ENCODE measurements at places on chromosomes 16 and 17.
A peak's percentile ranks its signal among the peaks of the same experiment; 100 is the strongest.

- no peak for DNase-seq
Observed at GRCh38 chr16:56987692-56988091, 1.7 kb upstream of the NLRC5 start.

- no peak for DNase-seq
Observed at GRCh38 chr17:50767446-50767845, at the start of gene ANKRD40CL. Gene ANKRD40CL (minus strand): TSS chr17:50767518. CDS start chr17:50766913, 605 bp downstream.

- DNase-seq: no peak
Observed at GRCh38 chr16:80720804-80721371, 83.5 kb downstream of the CDYL2 start.

GRCh38 chr16:85152414-85153030, 40.2 kb upstream of the CIBAR2 start:
- peak; percentile 76 for DNase-seq

DNA sequence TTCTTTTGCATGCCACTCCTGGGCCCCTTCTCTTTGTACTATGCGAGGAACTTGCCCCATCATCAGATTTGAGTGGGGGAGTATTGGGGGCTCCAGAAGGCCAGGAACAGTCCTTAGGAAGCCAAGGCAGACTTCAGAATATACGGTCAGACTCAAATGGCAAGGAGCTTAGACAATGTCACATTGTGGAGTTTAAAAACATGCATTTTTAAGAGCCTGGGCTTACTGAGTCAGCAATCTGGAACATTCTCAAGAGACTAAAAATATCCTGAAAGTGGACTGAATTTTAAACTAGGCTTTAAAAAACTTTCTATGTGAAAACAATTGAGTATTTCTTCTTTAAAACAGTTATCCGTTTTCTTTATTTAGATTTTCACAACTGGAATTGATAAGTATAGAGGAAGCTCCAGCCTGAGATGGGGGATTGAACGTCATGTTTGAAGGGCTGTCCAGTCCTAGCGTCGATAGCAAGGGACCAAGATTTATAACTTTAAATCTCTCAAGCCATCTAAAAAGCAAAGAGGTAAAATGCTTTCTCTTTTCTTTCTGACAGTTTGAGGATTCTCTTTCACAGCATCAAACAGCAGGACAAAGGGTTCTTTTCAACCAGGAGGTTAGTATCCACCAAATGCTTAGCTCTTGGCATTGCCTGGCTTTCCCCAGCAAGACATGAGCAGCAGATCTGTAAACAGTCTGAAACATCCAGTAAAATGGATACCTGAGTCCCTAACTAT, 45.8 kb upstream of the CDRT4 start:
- DNase-seq: peak; percentile 24

- peak; percentile 4 for DNase-seq
Observed at GRCh38 chr17:71163121-71163812, 957.6 kb upstream of the SOX9 start.

- no peak for DNase-seq
Observed at GRCh38 chr17:66987059-66987616, 22.6 kb downstream of the CACNG4 start.

GRCh38 chr17:32267690-32268205, 2.1 kb downstream of the RHBDL3 start:
- DNase-seq: no peak

DNA sequence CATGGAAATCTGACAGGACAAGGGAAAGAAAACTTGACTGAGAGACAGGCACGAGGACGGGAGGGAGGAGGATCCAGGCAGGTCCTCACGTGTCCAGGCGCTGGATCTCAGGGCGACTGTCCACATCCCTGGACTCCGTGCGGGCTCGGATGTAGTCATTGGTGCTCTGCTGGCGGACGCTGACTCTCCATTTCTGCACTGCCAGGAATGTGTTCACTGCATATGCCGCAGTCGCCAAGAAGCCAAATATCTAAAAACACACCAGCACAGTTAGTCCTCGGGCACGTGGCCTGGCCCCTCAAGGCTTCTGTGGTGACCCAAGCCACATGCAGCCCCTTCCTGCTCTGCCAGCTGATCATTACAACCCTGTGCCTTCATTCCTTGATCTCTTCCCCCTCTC, 17.5 kb downstream of the CMTM3 start:
- DNase-seq: no peak

- DNase-seq: no peak
Observed at GRCh38 chr16:67608364-67608763, 36.6 kb upstream of the CARMIL2 start.

DNA sequence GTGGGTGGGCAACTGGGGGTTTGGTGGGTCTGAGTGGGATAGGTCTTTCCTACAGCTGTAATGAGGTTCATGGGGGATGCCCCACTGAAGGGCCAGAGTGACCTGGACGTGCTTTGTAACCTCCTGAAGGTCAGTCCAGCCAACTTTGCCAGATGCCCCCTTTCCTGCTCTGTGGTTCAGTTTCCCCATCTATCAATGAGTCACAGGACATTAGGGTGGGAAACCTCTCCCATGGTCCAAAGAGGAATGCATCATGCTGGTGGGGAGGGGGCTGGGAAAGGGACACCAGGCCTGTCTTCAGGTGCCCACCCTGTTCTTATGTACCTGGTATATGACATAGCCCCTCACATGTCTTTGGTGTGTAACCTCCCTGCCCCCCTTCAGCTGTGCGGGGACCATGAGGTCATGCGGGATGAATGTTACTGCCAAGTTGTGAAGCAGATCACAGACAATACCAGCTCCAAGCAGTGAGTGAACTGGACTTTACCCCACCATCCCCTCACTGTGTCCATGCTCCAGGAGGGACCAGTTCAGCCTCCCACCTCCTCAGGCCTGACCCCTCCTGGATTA, 24.0 kb upstream of the ALKBH5 start:
- peak; percentile 42 for DNase-seq

GRCh38 chr16:84914273-84914672, 94.5 kb downstream of the CRISPLD2 start:
- DNase-seq: no peak

GRCh38 chr17:19365499-19365817, 2.9 kb upstream of the B9D1 start:
- no peak for DNase-seq

- DNase-seq: no peak
Observed at GRCh38 chr16:80656711-80657150, 115.9 kb downstream of the DYNLRB2 start.

DNA sequence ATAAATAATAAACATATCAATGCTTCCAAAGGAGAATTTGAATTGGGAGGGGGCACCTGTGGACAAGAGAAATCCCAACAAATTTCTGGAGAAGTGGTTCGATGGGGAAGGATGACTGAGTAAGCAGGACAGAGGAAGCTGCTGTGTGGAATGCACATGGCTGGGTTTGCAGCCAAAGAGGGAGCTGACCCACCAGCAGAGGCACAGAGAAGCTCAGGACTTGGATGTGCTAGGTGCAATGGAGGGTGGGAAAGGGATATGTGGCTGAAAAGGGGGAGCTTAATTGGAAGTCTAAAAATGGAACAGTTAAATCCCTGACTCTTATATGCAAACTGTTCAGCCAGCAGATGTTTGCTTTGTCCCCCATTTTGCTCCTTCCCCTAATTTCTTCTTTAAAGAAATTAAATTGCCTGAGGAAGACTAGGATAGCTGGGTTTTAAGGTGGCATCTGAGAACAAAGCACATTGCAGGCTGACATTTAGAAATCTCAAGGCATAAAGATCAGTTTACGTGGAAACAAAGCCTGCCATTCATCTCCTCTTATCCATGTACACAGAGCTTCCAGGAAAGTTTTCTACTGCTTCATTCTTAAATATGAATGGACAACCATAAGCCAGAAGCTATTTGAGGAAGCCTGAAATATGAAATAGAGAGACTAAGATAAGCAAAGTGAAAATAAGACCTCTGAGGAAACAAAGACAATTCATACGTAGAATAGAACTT, 23.0 kb upstream of the TNS4 start:
- no peak for DNase-seq

DNA sequence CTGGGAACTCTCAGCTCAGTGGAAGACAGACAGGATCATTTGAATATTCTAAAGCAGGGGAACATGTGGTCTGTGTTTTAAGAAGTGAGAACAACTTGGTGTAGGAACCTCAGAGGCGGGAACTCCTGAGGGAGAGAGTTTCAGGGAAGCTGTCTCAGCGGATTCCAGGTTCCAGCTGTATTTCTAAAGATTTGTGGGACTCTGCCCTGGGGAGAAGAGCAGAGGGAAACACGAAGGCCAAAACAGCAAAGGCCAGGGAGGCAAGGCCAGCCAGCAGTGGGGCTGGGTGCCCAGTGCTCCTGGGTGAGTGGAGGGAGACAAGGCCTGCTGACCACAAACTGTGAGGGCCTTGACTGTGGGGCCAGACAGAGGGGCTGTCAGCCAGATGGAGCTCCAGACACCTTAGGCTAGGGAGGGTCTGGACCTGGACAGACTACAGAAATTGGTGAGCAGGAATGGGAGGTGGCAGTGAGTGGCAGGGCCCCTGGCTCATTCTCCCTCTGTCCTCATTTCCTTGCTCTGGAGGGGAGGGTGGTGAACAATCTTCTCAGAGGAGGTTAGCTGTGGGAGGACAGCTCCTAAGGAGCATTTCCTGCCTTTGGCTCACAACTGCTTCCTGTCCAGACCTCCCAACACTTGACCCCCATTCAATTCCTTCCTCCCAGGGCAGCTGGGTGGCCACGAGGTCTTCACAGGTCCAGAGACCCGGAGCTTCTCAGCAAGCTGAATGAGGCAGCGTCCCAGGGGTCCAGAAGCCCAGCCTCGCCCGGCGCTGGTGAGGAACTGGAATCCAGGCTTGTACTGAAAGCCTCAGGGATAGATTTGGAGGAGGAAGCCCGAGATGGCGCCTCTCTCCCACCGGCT, 21.0 kb upstream of the FZD2 start:
- no peak for DNase-seq

GRCh38 chr17:81934850-81935708, 2.0 kb downstream of the PYCR1 start:
- no peak for DNase-seq

GRCh38 chr16:67648764-67649407, 3.9 kb downstream of the CARMIL2 start:
- DNase-seq: no peak

DNA sequence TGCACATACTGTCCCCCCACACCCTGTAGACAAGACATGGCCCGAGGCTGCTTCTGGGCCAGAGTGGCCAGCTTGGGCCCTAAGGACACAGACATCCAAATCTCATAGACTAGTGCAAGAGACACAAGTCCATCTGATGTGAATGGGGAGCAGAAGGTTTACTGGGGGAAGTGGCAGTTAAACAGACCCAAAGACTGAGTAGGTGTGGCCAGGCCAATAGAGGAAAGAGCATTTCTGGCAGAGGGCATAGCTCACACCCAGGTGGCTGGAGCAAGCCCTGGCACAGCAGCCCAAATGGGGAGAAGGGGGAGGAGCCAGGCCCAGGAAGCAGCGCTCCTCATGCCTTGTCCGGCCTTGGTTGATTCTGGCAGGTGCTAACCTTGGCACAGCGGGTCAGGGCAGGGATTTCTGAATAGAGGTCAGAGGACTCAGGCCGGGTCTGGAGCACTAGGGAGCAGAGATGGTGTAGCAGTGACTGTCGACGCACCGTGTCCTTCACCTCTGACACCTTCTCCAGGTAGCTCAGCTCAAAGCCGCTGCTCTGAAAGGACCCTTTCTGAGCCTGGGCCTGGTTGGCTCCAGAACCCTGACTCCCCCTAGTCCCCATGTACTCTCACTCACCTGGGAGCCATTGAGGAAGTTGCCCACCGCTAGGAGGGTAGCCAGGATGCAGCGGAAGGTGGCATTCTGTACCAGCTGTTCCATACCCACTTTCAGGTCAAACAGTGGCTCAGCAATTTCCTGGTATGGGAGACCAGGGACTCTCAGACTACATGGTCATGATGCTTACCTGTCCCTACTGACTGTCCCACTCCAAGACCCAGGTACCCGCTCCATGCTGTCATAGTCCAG, 4.1 kb downstream of the TMEM208 start:
- no peak for DNase-seq
